ENCODE measurements at places on chromosomes 11 and 22.

- no peak for DNase-seq
Observed at GRCh38 chr11:44936951-44937543, 13.6 kb downstream of the TP53I11 start.

DNA sequence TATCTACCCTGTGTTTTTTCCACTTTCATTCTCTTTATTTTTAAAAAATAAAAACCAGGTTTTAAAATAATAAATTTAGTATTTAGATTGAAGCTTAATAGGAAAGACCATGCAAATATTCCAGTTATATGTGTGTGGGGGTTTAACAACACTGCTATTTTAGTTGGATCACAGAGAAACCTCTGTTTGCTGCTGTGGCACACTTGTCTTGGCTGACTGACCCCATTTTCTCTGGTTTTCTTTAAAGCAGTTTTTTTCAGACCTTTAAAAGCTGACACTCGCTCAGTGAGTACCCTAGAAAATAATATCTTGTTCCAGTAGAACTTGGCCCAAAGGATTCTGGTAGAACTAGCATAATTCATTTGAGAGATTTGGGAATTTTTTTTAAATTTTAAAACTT lies 31.6 kb downstream of the ACER3 start:
- no peak for DNase-seq

DNA sequence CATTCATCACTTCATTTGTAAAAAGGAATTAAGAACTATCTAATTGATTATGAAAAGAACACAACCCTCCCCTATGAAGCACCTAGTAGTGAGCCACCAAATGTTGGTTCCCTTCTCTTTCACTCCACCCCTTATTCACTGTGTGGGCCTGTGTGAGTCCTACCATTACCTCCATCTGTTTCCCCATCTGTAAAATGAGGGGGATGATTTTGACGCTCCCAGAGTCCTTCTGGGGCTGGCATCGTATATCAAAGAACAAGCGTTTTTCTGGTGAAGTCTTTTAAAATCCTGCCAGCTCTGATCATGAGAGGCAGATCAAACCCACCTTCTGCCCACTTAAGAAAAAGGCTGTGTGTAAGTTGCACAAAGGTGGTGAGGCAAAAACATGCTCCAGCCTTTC lies 96.6 kb upstream of the SEZ6L start:
- DNase-seq, result no peak

GRCh38 chr11:134506046-134506445 lies 94.0 kb upstream of the B3GAT1 start:
- DNase-seq, result no peak

- DNase-seq, result no peak
Observed at GRCh38 chr11:64867748-64868462, 10.5 kb downstream of the EHD1 start.

GRCh38 chr22:44068422-44069191 lies 44.5 kb downstream of the PARVB start:
- DNase-seq, result no peak

GRCh38 chr11:1763336-1763795 lies 361 bp downstream of the CTSD start:
- no peak for DNase-seq
